NCI-H1436 (cell line): ENCODE measurements at places on chromosomes 5 and 9.

DNA sequence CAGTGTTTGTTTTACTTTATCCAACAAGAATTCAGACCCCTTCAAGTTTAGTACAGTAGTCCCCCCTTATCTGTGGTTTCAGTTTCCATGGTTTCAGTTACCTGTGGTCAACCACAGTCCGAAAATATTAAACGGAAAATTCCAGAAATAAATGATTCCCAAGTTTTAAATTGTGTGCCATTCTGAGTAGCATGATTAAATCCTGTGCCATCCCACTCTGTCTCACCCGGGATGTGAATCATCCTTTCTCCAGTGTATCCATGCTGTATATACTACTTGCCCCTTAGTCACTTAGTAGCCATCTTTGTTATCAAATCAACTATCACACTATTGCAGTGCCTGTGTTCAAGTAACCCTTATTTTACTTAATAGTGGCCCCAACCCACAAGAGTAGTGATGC lies 153.8 kb upstream of the RASA1 start:
- DNase-seq: no peak

DNA sequence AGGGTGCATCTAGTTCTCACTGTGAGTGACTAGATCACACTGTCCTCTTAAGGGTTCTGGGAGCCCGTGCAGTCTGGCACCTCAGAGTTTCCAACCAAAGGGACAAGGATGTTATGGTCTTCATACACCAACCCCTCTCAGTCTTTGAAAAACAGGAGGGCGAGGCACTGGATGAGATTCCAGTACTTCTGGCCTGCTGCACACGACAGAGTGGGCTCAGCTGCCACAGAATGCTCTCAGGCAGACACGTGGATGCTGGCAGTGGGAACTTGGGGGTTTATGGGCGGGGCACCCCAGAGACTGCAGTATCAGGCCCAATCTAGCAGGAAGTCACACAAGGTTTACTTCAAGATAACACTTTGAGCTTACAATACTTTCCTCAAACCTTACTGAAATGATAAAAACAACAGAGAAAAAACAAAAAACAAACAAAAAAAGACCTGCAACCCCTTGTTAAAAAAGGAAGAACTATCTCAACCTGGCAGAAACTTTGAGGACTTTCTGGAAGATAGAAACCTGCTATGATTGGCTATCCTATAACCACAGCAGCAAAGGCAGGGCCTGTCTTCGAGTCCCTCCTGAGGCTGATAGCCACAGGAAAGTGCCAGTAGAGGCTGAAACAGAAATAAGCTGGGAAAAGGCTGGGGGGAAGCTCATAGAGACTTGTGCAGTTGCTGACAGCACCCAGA lies 28.3 kb upstream of the TGFBR1 start:
- DNase-seq: no peak

DNA sequence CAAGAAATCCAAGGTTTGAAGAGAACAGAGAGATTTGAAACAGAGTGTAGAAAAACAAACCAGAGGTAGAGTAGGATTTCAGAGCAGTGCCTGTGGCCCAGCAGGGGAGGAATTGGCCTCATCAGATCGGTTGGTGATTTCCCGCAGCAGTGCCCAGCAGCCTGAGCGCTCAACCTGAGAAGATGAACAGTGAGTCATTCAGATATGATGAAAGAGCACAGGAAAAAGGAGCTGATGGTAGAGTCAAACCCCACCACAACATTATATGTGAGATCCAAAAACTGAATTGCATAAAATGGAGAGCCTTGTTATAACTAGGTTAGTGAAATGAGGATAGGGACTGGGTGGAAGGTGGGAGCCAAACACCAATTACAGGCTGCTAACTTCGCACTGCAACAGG lies 248.9 kb downstream of the PIK3R1 start:
- no peak for DNase-seq

DNA sequence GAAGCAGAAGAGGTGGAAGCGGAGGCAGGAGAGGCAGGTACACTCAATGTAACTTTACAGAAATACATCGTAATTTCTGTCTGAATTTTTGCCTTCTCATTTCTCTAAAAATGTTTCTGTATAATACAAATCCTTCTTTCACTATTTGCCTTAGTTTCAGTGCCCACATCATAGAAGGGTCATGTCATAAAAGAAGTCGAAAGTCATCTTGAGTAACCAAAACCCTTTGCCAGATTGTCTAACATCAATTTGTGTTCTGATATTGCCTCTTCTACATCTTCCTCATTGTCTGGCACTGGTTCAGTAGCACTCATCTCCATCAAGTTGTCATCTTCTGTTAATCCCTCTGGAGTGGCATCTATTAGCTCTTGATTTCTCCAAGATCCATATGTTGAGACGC lies 6.2 kb upstream of the CYFIP2 start:
- no peak for DNase-seq

DNA sequence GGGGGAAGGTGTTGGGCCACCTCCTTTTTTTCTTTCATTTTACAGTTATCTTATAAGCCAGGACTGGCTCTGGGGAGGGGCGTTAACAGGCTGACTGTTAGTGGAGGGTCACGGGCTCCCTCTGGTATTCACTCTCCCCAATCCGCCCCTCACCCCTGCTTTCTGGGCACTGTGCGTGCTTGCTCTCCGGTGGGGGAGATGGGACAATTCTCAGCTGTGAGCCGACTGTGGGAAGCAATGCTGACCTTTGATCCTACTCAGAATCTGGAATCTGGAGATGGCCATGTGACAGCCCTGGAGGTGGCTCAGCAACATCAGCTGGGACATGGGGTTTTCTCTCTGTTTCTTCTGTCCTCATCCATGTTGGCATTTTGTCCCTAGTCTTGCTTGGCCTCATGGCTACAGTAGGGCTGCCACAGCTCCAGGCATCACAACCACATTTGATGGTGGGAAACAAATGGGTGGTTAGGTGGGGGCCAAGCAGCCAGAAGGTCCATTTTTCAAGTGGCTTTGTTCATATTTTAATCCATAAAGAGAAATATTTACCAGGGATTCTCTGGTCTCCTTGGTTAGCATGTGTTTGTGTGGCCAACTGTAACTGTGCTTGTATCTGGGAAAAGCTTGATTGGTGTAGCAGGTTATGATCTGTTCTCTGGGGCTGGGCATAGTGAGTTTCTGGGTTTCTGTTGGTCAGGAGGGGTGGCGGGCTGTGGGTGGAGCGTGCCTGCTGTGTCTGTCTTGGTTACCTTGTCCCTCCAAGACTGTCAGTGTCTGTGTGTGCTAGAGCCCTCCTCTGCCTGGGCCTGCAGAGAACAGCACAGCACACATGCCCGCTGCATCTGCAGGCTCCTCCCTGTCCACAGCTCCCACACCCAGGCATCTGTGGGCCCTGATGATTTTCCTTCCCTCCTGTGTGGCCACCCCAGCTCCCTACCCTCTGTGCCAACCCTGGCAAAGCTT lies 12.4 kb downstream of the WNK2 start:
- no peak for DNase-seq

- DNase-seq: no peak
These were observed 16.9 kb downstream of the PDGFRB start for GRCh38 chr5:150138551-150139265.

- no peak for DNase-seq
These were observed 448.3 kb upstream of the NMUR2 start for GRCh38 chr5:152853361-152853760.

- no peak for DNase-seq
These were observed 319.1 kb downstream of the KIF4B start for GRCh38 chr5:155332618-155333017.

- DNase-seq: no peak
These were observed 588.3 kb downstream of the BNC2 start for GRCh38 chr9:16282216-16282615.

- no peak for DNase-seq
These were observed 57.3 kb upstream of the KLF4 start for GRCh38 chr9:107546859-107547258.

DNA sequence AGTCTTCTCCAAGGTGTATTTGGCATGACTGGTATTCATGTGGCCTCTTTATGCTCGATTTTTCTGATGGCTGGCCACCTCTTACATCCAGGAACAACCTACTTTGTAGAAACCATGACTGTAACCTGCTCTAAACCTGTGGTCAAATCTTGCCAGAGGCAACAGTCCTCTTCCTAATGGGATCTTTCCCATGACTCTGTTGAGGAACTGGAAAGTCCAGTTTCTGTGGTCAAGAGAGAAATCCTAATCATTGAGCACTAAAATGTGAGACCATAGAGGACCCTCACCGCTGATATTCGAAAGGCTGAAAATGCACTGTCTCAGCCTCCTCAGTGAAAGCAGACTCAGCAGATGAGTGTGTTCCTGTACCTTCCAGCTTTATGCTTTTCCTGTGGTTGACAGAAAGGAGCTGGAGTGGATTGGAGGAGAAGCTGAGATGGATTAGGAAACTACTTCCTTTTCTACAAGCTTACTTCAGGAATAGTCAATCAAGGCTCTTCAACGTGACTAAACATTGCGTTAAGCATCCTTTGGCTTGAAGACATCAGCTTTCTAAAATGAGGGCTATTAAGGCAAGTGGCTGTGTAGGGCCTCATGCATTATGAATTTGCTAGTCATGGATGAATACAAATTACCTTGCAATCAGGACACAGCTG lies 69.7 kb upstream of the DAPK1 start:
- DNase-seq: no peak

DNA sequence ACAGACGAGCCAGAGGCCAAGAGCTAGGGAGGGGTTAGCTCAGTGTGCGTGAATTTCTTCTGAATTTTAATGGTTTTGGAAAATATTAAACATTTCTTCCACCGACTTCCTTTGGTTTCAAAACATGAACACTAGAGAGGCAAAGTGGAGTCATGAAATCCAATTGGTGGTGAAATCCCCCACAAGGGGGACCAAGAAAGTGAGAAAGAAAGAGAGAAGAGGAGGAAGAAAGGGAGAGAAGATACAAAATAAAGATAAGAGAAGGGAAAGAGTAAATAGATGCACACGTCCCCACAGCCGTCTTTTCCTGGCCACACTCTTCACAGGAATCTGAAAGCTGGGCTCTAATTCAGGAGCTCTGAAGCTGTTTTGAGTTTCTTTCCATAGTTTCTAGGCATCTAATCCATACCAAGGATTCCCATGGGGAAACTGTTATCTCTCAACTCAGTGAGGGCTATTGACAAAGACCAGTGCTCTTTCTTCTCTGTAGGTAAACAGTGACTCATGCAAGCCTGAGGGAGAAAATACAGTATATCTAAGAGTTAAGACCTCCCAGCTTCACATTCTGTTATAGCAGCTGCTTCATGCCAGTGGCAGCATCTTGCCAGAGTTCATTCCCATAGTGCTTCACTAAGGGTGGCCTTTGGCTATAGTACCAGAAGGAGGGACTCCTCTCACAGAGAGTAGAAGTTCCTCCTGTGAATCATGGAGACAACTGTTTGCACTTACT lies 115.8 kb upstream of the LIFR start:
- no peak for DNase-seq

GRCh38 chr5:178644826-178645545 lies 18.1 kb upstream of the CLK4 start:
- DNase-seq: no peak

DNA sequence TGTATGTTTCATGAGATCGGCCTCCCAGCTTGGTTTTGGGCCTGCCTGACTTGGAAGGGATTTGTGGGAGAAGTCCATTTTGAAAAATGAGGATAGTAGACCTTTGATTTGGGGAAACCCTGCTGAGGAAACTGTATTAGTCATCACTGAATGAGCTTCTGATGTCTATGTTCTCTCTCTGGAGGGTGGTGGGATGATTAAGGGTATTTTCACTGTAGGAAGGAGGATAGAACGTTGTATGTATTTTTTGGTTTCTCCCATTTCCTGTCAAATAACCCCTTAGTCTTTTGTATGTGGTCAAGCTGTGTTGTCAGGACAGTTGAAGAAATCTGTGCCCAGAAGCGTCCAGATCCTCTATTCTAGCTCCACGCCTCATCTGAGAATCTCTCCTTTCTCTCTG lies 151.9 kb downstream of the INSYN2B start:
- no peak for DNase-seq

GRCh38 chr5:172637110-172637580 lies 3.9 kb upstream of the NEURL1B start:
- peak; percentile 83 for DNase-seq
